Stimulated activated CD4-positive, alpha-beta T cell treated with anti-CD3 and anti-CD28 coated beads, TNF-alpha, amount 100 ng/mL, for 1 hour (primary cell): ENCODE measurements at places on chromosomes 4 and X.

GRCh38 chrX:136065044-136065671 is 79.9 kb downstream of the SLC9A6 start:
- no peak for DNase-seq

GRCh38 chrX:13131396-13132137 is 87.1 kb upstream of the FAM9C start:
- no peak for DNase-seq

DNA sequence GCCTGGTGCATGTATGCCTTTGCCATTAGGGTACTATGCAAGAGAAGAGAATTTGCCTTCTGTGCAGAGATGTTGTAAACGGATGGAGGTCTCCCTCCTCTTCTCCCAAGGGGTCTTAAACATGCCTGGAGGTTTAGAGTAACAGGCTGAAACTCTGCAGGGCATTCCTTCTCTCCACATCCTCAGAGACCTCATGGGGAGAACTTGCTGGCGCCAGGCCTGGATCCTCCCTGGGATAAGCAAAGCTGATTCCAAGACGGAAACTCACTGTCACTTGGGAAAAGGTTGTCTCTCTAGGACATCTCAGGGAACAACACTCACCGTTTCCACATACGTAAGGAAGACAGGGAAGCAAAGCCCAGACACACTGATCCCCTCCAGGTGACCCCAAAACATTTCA is 76.9 kb upstream of the GPM6B start:
- no peak for DNase-seq

DNA sequence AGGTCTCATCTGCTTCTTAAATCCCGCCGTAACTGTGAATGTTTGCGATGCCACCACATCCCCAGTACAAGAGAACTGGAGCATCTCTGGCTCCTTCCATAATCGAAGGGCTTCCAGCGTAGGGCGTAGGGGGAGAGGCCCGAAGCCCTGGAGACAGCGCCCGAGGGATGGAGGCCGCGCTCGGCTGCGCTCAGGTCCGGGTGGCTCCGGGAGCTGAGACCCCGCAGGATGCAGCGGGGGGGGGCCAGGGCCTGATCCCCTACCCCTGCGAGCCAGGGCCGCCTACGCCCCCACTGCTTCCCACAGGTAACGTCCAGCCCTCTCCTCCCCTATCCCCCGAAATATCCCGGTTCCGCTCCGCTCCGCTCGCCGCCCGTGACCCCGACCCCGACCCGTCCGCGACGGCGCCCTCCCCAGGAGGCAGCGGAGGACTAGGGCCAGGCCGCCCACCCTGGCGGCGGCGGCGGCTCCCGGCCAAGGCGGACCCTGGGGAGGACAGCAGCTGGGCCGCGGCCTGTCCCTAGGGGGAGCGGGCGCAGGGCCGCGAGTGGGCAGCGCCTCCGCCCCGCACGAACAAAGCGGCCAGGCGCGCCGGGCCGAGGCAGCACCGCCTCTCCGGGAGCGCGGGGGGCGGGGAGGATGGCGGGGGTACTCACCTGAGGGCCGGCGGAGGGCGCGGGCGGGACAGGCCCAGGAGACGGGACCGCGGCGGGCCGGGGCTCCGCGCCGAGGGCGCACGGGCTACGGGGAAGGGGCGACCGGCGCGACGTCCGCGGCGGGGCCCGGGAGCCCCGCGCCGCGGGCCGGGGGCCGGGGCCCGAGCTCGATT is 723 bp downstream of the WDFY3 start:
- no peak for DNase-seq

DNA sequence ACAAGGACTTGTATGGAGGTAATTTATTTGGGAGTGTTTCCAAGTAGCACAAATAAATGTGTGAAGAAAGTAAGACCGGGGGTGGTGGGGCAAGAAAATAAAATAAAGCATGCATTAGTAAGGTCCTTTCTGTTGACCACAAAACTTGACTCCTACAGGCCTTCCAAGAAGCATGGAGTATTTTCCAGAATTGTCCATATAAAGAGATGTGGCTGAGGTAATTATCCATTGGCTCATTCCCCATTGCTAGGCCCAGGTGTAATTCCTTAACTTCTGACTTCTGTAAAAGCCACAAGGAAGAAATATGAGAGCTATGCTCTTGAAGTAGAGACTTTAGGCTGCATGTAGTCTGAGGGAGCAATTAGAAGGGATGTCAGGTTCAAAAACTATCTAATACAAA is 430.5 kb upstream of the PABPC4L start:
- no peak for DNase-seq

DNA sequence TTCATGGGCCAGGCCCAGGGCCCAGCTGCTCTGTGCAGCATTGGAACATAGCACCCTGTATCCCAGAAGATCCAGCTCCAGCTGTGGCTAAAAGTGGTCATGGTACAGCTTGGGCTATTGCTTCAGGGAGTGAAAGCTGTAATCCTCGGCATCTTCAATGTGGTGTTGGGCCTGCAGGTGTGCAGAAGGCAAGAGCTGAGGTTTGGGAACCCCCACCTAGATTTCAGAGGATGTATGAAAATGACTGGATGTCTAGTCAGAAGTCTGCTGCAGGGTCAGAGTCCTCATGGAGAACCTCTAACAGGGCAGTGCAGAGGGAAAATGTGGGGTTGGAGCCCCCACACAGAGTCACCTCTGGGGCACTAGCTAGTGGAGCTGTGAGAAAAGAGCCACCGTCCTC is 341.7 kb downstream of the PPP3CA start:
- no peak for DNase-seq

DNA sequence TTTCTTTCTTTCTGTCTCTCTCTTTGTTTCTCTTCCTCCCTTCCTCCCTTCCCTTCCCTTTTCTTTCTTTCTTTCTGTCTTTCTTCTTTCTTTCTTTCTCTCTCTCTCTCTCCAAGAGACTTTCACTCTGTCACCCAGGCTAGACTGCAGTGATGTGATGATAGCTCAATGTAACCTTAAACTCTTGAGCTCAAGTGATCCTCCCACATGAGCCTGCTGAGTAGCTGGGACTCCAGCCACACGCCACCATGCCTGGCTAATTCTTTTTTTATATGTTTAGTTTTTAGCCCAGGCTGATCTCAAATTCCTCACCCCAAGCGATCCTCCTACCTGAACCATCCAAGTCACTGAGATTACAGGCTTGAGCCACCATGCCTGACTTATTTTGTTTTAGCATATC is 64.3 kb upstream of the EMCN start:
- DNase-seq: no peak

- DNase-seq: no peak
Observed at GRCh38 chrX:46860557-46860956, 23.7 kb downstream of the RP2 start.

DNA sequence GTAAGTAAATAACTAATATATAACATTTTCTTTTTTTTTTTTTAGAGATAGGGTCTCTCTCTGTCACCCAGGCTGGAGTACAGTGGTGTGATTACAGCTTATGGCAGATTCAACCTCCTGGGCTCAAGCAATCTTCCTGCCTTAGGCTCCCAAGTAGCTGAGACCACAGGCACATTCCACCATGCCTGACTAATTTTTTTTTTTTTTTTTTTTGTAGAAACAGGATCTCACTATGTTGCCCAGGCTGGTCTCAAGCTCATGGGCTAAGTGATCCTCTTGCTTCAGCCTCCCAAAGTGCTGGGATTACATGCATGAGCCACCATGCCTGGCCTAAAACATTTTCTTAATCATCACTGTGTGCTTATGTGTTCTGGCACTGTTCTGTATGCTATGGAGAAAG is 32.8 kb downstream of the MGARP start:
- DNase-seq: no peak

DNA sequence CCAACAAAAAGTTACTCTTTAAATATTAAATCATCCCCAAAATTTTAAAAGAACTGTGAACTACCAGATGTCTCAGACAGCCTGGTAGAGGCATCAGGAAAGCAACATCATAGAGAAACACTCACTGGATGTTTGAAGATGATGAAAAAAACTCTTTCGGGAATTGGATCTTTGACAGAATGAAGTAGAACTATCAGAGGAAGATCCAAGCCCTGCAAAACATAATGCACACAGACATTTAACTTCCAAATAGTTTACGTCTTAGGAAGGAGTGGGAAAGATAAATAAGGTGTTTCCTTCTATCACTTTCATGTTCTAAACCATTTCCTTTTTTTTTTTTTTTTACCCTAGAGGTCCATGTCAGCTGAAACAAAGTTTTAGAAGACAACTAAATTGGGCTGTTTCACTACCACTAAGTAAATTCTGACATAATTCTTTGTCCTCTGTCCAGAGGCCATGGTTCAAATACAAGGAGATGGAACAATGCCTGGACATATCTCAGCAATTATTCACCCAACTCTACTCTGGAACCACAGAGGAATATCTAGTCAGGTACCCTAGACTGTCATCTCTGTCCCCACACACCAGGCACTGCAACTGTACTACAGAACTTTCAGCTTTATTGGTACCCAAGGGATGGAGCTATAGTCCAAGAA is 217.7 kb upstream of the INTU start:
- DNase-seq: no peak

- DNase-seq: no peak
Observed at GRCh38 chr4:20805716-20806115, 105.5 kb downstream of the PACRGL start.

- DNase-seq: no peak
Observed at GRCh38 chrX:48558271-48558670, 16.0 kb upstream of the RBM3 start.

- DNase-seq: no peak
Observed at GRCh38 chrX:96929036-96929435, 45.3 kb downstream of the RPA4 start.

DNA sequence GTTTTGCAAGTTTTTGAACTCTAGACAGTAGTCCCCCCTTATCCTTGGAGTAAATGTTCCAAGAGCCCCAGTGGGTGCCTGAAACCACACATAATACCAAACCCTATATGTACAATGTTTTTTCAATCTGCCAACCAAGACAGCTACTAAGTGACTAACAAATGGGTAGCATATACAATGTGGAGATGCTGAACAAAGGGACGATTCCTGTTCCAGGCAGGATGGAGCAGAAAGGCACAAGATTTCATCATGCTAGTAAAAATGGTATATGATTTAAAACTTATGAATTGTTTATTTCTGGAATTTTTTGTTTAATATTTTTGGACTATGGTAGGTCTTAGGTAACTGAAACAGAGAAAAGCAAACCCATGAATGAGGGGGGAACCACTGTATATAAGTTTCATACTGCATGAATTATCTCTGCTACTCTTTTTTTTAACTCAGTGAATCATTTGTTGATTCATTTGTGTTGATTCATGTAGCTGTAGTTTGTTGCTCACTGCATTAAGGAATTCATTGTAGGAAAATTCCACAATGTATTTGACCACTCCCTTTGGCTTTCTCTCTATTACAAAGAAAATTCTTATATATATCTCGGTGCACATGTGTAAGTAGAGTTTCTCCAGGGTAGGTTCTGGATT is 21.9 kb upstream of the ANXA3 start:
- DNase-seq: no peak

GRCh38 chr4:7642741-7643458 is 208.2 kb upstream of the PSAPL1 start:
- no peak for DNase-seq

GRCh38 chr4:186765138-186765537 is 41.5 kb upstream of the FAT1 start:
- no peak for DNase-seq

GRCh38 chr4:41620594-41621256 is 82.8 kb downstream of the LIMCH1 start:
- DNase-seq: no peak

- no peak for DNase-seq
Observed at GRCh38 chrX:47573341-47574075, 8.7 kb upstream of the TIMP1 start.

GRCh38 chrX:119266364-119266995 is 30.4 kb downstream of the PGRMC1 start:
- no peak for DNase-seq

GRCh38 chr4:188168726-188169373 is 29.6 kb downstream of the TRIML1 start:
- DNase-seq: no peak

GRCh38 chr4:149398993-149399392 is 416.6 kb downstream of the IQCM start:
- DNase-seq: no peak

- DNase-seq: no peak
Observed at GRCh38 chr4:109207061-109207460, 95.4 kb downstream of the COL25A1 start.

GRCh38 chr4:54144661-54145171 is 44.8 kb downstream of the GSX2 start:
- DNase-seq: no peak

DNA sequence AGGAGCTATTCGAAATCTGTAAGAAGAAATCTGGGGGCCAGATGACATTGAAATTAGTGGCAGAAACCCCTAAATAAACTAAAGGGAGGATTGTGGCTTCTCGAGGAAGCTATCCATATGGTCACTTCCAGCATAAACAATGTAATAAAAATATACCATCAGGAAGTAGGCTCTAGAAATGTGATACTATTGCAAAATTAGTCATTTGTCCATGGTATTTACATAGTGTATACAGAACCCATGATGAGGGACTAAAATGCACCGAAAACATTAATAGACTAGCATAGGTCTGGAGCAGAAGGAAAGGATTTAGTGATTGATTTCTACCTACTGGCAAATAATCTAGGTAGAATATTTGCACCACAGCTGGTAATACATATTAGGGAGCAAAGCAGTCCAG is 1344.0 kb downstream of the FSTL5 start:
- no peak for DNase-seq

- DNase-seq: no peak
Observed at GRCh38 chr4:140807491-140808252, 51.5 kb upstream of the TBC1D9 start.

DNA sequence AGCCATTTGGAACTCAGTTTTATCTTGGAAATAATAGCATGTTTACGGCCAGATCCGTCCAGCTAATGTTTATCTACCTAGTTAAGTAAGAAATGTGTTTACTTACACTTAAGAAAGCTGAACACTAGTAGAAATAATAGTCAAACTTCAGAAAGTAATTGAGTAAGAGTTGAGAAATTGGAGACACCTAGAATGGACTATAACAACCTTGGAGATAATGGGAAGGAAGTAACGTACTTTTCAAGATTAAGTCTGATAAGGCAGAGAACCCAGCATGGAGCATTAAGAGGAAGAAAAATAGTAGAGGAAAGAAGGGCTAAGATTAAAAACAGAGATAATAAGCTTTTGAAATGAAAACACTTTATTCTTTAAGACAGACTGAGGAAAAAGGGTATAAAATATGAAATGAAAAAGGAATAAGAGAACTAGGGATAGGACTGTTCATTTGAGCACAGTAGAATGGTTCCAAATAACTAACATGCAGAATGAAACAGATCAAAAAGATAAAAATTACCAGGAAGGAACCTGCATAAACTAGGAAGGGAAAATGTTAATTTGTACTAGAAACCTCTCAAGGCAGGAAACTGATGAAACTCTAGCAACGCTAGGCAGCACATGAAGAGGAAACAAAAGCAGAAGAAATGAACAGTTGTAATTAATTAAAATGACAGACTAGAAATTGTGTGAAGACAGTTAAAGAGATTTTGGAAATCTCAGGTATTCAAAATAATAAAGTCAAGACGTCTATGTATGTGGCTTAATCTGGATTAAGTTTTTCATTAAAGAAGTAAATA is 71.7 kb downstream of the FBXW7 start:
- DNase-seq: no peak
